ENCODE measurements at places on chromosomes 3 and 15.

GRCh38 chr3:65878831-65879230 is 159.9 kb downstream of the MAGI1 start:
- DNase-seq: no peak

- no peak for DNase-seq
Measured at GRCh38 chr3:177789500-177789899, 592.2 kb upstream of the TBL1XR1 start.

DNA sequence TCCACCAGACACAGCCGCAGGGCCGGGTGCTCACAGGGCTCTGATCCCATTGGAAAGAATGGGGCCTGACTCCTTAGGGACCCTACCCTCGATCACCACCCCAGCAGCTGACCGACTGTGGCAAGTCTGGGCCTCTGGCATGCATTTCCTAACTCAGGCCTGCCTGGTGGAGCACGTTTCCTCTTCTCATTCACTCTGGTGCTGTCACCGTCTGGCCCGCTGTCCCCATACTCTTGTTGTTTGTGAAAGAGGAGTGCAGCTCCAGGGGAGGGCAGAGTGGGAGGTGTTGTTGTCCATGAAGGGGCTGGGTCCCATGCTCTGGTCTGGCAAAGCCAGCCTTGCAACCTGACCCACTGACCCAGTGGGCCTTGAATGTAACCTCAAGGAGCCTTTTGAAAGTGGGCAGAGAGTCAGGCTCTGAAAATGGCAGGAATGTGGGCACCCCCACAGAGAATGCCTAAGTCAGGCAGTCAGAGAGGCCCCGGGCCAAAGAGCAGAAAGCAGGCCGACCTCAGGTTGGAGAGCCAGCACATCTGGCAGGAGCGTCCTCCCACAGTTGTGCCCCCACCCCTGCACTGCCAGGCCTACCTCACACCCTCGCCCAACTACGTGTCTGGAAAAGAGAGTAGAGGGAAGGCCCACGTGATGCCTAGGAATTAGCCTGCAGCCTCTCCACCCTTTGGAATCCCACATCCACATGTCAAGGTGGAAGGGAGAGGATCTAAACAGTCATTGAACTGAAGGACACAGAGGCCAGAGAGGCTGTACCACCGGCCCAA is 10.9 kb downstream of the SEMA7A start:
- DNase-seq: no peak

GRCh38 chr3:123218990-123219389 is 17.2 kb downstream of the SEC22A start:
- no peak for DNase-seq

- DNase-seq: no peak
Measured at GRCh38 chr15:69410248-69410874, 3.8 kb upstream of the KIF23 start.

- DNase-seq: no peak
Measured at GRCh38 chr15:100722551-100723314, 120.3 kb downstream of the ASB7 start.

DNA sequence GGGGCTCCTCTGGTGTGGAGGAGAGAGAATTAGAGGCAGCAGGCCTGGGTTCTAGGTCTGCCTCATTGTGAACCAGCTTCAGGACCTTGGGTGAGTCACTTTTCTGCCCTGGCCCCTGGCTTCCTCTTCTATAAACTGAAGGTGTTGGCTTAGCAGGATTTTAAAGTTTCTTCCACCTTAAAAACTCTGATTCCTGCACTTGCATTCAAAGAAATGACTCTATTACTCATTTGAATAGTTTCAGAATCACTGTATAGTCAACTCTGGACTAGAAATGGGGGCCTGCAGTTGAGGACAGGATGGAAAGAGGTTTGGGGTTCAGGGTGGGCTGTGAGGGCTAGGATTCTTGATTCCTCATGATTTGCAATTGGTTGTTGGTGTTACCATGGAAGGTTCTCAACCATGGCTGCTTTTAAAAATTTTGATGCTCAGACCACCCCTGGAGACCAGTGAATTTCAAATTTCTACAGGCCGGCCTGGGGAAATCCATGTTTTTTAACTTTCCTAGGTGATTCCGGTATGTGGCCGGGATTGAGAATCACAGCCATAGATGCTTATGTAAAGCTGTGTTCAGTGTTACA is 19.9 kb downstream of the SMAD3 start:
- no peak for DNase-seq

DNA sequence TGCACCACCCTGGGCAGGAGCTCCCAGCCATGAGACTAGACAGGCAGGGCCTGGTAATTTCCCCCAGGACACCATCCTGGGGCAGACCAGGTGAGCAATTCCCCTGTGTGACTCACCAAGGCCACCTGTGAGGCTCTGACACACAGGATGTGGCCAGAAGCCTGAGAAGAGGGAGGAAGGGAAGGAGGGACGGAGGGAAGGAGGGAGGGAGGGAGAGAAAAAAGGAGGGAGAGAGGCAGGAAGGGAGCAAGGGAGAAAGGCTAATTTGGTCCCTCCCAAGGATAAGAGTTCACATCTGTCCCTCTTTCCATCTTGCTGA is 25.9 kb downstream of the WNT7A start:
- DNase-seq: no peak

DNA sequence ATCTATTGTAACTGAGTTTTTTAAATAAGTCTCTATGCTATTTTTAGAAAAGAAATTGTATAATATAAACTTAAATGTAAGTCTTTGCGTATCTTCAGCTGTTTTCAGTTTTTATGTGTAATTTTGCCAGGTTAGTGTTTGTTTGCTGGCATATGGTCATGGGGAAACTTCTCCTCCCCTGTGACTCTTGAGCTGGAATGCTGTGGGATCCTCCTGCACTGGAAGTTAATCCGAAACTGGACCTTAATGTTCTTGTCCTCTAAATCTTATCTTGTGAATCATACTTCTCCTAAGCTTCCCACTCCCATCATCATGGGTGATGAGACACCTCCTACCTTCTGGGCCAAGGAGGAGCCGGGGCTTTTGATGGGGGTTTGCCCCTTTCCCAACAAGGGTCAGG is 52.4 kb upstream of the CHST2 start:
- DNase-seq: no peak

- peak; percentile 2 for DNase-seq
Measured at GRCh38 chr15:51735228-51736010, 2.0 kb downstream of the LYSMD2 start.

DNA sequence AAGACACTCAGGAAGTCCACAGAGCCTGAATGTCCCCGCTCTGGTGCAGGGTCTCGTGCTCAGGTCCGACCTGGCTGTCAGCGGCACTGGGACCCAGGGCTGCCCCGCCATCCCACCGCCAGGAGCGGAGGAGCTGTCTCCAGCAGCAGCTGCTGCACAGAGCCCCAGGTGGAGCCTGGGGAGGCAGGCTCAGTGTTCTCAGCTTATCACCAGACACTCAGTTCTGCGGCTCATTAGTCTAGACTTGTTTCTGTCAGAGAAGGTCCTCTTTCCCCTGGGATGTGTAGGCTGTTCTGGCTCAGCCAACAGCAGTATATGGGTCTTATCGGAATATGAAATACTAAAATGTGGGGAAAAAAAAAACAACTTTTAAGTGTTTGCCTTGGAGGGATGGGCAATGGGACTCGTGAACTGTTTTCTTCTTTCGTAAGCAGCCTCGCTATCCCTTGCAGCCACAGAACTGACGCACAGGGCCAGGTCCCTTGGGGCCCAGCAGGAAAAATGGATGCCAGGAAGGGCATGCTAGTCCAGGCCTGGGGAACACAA is 75.9 kb downstream of the KLF13 start:
- no peak for DNase-seq

- DNase-seq: no peak
Measured at GRCh38 chr15:30044377-30044776, 38.4 kb upstream of the GOLGA8J start.

DNA sequence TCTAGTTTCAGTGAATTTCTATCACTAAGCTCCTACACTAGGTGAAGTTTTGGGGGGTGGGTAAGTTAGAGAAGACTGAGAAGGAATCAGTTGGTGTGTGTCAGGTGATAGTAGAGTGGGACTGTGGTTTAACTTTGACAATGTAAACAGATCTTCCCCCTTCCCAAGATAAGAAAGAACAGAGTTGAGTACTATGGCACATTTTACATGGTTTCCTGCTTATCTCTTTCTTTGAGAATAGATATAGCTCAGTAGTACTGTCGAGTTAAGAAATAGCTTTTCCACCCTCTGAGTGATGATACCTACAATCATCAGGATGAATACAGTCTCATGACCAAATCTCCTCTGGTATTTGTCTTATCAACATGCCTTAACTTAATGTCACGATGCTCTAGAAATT is 42.8 kb downstream of the GAP43 start:
- DNase-seq: no peak

- DNase-seq: no peak
Measured at GRCh38 chr3:111715911-111716523, 120.9 kb upstream of the ZBED2 start.

- no peak for DNase-seq
Measured at GRCh38 chr15:52114261-52115055, 1.9 kb upstream of the BCL2L10 start.

- no peak for DNase-seq
Measured at GRCh38 chr3:51568036-51568435, 29.5 kb downstream of the RAD54L2 start.

GRCh38 chr3:87307805-87308204 is 31.4 kb upstream of the POU1F1 start:
- DNase-seq: no peak

GRCh38 chr3:156787926-156788663 is 38.1 kb upstream of the LEKR1 start:
- DNase-seq: no peak

- DNase-seq: no peak
Measured at GRCh38 chr3:42652251-42652610, 1.3 kb upstream of the ZBTB47 start.

DNA sequence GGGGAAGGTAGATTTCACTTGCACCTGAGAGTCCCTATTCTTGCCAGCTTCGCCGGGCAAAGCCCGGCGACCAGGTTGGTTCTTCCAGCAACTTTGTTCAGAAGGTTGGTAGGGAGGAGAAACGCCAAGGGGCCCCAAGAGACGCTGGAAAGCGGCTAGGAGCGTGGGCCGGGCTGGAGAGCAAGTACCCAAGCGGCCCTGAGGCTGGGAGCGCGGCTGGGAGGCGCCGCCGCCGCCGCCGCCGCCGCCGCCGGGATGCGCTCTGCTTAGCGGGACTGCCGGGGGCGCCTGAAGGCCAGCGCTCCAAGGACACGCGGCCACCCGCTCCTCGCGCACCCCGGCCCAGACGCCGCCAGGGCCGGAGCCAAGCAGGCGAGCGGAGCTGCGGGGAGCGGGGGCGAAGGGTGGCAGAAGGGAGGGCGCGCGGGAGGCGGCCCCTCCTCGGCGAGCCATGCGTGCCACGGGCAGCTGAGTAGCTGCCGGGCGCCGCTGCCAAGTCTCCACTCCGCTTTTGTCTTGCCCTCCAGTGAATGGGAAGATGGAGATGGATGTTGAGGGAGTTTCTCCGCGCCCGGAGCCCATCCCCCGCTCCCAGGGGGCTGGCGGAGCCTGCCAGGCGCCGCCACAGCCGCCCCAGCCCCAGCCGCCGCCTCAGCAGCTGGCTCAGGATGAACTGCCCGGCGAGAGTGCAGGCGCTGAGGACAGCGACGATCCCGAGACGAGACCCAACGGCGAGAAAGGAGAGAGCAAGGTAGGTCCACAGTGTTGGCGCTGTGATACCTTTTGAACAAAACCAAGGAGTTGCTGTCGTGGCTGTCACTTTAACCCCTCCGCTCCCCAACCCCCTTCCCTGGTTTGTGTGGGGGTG is 227.4 kb upstream of the AZI2 start:
- no peak for DNase-seq

- no peak for DNase-seq
Measured at GRCh38 chr3:59300733-59301132, 250.9 kb upstream of the CFAP20DC start.

DNA sequence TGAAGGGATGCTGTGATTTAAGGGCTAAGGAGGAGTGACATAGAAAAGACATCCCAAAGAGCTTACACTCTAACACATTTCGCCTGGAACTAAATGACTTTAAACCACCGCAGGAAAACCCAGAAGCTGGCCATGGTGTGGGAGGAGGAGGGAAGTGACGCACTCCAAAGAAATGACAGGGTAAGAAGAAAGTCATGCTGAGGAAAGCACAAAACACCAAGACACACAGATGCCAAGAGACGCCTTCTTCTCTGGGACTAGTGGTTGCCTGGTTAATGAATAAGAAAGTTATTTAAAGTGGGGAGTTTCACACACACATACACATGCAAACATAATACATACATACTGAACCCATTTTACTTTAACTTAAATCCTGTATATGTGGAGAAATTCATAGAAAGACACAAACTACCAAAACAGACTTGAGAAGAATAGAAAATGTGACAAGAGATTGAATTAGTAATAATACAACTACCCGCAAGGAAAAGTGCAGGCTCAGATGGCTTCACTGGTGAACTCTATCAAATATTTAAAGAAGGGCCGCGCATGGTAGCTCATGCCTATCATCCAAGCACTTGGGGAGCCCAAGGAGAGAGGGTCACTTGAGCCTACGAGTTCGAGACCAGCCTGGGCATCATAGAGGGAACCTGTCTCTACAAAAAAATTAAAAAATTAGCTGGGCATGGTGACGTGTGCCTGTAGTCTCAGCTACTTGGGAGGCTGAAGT is 125.5 kb downstream of the NSMCE3 start:
- DNase-seq: no peak

DNA sequence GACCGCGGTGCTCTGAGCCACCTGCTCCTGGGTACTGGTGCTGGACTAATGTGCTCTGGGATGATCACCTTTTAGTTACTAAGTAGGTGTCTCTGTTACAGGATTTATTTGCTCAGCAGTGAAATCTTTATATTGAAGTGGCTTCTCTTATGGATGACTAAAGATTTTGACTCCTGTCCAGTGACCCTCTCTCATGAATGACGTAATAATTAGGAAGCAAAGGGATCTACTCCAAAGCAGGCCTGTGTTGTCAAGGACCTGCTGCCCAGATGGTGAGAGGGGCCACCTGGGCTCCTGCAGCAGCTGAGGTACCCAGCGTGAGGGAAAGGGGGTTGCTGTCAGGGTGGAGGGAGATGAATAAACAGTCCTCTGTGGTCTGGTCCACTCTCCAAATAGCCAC is 263.6 kb downstream of the GABRG3 start:
- DNase-seq: no peak

DNA sequence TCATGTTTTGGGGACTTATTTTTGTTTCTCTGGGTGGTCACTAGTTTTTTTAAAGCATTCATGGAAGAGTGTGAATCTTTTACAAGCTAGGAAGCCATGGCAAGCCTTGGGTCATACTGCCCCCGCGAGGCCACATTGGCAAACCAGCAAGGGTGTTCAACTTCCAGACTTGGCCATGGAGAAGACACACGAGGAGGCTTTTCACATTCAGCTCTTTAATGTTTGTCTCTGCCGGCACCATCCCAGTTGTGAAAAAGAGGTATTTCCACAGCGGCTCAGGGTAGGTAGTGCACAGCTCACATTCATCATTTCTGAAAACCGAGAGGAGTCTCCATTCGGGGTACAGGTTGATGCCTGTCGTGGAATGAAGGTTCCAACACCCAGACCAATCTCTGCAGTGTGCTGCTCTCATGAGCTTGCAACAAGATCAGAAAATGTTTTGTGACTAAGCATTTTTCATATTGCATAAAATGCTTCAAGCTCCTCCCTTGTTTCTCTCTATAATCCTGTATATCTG is 7.7 kb downstream of the CCR5 start:
- DNase-seq: peak; percentile 38

- no peak for DNase-seq
Measured at GRCh38 chr15:37044915-37045648, 55.3 kb downstream of the MEIS2 start.

Data from activated T-helper 9 cell treated with anti-CD3 and anti-CD28 coated beads, Interleukin-2, amount 50 U/mL, for 16 hours (primary cell).